ENCODE measurements at places on chromosomes 5 and 9.

GRCh38 chr5:121913418-121913817 is 48.4 kb upstream of the SRFBP1 start:
- DNase-seq = no peak

DNA sequence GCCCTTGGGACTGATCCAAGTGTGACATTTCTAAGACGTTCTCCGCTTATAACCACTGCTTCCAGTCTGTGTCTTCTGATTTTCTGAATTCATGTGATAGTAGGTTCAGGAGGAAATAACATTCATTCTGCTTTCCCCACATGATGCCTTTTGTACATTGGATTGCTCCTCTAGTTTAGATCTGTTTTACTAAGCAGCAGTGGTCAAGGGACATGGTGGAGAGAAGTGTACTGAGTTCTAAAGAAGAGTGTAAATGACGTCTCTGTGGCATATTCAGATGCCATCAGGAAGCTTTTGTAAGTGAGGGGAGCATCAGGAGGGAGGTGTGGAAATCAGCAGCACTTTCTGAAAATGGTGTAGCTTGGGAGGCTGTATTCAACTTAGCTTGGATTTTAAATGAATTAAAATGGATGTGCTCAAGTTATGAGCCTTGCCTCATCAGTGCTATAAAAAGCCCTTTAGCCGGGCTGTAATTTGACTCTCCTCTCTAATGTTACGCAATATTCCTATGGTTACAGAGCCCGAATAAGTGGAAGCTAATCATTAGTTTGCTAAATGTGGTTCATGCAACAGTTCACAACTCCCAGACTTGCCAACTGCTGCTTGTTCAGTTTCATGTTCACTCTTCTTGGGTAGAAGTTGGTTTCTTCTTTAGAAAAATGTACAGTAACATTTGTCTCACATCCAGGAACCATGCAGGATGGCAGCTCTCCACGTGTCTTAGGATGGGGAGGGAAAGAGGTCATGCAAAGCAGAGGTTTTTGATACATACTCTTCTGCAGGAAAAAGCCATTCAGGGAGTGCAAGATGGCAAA is 281.3 kb downstream of the ARHGAP26 start:
- DNase-seq = no peak

GRCh38 chr5:60287174-60287771 is 393.7 kb upstream of the PDE4D start:
- no peak for DNase-seq

DNA sequence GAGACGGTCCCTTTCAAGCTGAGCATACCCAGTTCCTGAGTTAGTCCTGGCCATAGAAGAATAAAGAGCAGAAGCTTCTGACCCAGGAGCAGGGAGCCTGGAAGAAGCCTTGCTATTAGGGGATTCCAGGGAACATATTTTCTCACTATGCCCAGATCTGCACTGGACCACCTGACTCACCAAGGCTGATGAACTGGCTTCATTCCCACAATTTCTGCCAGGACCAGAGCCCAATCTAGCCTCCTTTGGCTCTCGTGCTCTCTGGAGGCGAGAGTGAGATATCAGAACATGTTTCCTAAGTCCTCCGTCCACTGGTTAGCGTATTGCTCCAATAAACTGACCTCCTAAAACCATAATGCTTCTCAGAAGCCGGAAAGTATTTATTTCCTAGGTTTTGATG is 9.9 kb downstream of the GABBR2 start:
- no peak for DNase-seq

DNA sequence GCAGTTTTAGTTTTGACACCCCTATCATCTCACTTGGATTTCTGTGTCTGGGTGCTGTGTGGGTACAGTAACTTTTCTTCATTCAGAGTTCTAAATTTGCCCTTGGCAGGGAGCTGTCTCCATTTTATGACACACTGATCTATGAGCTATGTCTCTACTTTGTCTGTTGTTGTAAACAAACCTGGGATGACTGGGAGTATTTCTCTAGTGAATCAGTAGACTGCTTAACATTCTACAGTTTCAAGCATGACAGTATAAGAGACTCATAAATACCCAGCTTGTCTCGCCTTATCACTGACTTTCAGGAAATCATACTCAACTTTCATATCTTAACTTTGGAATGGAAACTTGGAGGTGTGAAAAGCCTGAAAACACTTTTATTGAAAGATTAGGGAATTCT is 212.1 kb upstream of the NUDT12 start:
- no peak for DNase-seq

DNA sequence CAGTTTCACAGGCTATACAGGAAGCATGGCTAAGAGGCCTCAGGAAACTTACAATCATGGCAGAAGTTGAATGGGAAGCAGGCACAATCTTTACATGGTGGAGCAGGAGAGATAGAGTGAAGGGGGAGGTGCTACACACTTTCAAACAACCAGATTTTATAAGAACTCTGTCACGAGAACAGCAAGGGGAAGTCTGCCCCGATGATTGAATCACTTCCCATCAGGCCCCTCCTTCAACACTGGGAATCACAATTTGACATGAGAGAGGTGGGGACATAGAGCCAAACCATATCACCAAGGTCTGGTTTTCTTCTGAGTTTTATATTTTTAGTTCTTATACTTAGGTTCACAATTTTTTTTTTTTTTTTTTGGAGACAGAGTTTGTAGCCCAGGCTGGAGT is 16.1 kb downstream of the ZCCHC9 start:
- DNase-seq = no peak

DNA sequence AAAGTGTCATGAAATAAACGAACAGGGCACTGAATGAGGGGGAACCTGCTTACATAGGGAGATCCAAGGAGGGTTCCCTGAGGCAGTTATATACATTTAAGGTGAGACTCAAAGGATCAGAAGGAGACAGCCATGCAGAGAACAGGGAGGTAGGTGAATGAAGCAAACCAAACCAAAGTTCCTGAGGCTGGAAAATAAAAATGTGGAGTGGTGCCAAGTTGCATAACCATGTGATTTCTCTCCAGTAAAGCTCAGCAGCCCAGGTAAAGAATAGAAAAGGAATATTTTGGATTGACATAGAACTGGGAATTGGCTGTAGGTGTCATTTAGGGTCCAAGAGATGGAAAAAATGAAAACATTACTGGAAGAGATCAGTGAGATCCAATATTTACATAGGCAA is 110.7 kb downstream of the CAAP1 start:
- no peak for DNase-seq

- no peak for DNase-seq
Observed at GRCh38 chr5:78792345-78793055, 143.9 kb upstream of the LHFPL2 start.

DNA sequence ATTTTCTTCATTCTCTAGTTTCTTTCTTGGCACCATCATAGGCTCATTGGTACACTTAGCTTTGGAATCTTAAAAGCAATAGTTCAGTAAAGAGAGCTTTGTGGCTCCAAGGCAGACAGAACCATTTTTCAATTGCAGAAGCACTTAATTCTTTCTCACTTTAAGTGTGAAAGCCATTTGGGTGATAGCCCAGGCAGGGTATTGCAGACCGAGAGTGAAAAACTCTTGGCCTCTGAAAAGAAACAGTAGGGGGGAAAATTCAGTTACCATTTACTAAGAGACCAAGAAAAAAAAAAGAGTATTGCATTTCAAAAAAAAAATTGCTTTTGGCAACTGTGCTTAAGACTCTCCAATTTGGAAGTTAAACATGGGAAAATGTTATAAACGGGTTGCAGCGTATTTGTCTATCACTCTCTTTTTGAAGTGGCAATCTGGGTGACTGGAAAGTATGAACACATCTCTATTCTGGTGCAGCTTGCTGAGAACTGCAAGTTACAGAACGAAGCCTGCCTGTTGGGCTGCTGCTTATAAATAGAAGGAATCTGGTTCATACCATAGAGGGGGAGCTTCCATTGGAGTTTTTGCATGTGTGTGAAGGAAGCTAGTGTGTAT is 170.5 kb downstream of the TLE4 start:
- DNase-seq = no peak

- no peak for DNase-seq
Observed at GRCh38 chr5:5941486-5941885, 436.9 kb downstream of the MED10 start.

GRCh38 chr9:126341902-126342301 is 15.3 kb downstream of the MVB12B start:
- DNase-seq = no peak

DNA sequence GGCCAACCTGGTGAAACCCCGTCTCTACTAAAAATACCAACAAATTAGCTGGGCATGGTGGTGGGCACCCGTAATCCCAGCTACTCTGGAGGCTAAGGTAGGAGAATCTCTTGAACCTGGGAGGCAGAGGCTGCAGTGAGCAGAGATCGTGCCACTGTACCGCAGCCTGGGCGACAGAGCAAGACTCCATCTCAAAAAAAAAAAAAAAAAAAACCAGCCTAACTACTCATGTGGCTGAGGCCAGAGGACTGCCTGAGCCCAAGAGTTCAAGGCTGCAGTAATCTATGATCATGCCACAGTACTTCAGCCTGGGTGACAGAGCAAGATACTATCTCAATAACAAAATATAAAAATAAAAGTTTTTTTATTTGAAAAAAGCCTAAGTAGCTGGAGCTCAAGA is 3.2 kb downstream of the UBTD2 start:
- DNase-seq = no peak

DNA sequence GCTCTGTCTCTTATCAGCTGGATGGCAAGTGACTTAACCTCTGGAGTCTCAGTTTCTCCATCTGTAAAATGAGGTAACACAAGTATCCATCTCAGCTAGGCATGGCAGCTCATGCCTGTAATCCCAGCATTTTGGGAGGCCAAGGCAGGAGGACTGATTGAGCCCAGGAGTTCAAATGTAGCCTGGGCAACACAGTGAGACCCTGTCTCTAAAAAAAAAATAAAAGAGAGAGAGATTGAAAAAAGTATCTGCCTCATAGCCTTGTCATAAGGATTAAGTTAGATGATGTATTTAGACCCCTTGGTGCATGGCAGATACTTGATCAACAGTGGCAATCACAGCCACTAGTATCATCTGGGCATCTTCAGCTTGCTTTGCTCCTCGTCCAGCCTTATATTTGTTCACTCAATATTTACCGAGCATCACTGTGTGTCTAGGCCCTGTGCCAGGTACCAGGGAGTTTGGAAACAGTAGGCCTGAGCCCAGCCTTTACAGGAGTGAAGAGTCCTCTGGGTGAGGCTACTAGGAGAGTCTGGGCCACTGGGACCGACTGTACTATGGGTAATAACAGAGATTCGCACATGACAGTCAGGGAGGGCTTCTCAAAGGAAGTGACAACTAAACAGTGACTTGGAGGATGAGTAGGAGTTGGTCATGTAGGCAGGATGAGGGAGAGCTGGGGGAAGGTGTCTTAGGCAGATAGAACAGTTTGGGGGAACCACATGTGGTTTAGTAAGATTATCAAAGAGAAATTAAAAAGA is 34.2 kb downstream of the CORO2A start:
- no peak for DNase-seq

- no peak for DNase-seq
Observed at GRCh38 chr5:176796411-176796810, 13.9 kb upstream of the UNC5A start.

Data from CD4-positive, alpha-beta memory T cell (primary cell).